ENCODE measurements at places on chromosomes 3 and 15.

- no peak for DNase-seq
These were observed 93.9 kb downstream of the SEMA6D start for GRCh38 chr15:47811172-47811571.

- no peak for DNase-seq
These were observed 308.6 kb upstream of the WNT5A start for GRCh38 chr3:55795746-55796145.

DNA sequence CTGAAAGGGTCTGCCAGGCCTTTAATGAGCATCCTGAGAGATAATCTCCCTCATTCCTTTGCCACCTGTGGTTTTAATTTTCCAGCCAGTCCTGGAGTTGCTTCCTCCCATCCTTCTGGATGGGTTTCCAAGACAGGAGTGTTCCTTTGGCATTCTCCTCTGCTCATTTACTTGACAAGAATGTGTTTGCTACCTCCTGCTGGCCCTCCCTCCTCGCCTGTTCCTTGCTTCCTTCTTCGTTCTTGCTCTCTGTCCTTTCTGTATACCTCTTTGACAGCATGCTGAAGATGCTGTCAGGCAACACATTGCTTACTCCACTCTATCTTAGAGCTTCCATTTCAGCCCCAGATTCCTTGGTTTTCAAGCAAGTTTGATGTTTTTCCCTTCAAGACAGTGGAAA lies 46.0 kb downstream of the ERC2 start:
- DNase-seq = no peak

GRCh38 chr3:32337505-32337904 lies 54.1 kb upstream of the CMTM7 start:
- no peak for DNase-seq

DNA sequence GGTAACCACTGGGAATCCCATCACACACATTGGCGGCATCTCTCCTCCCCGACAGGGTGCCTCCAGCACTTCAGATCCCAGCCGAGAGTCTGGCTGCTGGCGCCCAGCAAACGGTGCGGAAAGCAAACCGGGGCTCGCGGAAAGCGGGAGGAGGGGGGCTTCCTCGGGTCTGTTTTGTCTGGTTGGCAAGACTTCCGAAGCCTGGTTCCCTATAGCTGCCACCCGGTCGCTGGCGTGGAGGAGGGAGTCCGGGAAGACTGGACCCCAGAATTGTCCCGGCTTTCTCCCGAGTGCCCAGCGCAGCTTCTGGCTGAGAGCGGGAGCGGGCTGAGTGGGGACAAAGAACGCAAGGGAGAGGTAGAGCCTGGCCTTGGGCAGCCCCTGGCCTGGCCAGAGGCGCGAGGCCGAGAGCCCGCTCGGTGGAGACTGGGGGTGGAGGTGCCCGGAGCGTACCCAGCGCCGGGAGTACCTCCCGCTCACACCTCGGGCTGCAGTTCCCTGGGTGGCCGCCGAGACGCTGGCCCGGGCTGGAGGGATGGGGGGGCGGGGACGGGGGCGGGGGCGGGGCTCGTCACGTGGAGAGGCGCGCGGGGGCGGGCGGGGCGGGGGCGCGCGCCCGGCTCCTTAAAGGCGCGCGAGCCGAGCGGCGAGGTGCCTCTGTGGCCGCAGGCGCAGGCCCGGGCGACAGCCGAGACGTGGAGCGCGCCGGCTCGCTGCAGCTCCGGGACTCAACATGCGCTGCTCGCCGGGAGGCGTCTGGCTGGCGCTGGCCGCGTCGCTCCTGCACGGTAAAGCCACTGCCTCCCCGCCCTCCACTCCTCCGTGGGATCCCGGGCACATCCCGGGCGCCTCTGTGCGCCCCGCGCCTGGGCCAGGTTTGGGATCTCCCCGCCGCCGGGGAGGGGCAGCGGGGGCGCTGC lies at the start of gene CHRNA7:
CHRNA7 (plus strand) TSS at position 654 of the 920 bp plus-strand sequence; CDS start at position 734, 80 bp downstream.
- no peak for DNase-seq

- no peak for DNase-seq
These were observed 5.4 kb downstream of the NDUFB4 start for GRCh38 chr3:120601554-120601953.

- DNase-seq = no peak
These were observed 104.3 kb upstream of the ABHD17C start for GRCh38 chr15:80590761-80591355.

DNA sequence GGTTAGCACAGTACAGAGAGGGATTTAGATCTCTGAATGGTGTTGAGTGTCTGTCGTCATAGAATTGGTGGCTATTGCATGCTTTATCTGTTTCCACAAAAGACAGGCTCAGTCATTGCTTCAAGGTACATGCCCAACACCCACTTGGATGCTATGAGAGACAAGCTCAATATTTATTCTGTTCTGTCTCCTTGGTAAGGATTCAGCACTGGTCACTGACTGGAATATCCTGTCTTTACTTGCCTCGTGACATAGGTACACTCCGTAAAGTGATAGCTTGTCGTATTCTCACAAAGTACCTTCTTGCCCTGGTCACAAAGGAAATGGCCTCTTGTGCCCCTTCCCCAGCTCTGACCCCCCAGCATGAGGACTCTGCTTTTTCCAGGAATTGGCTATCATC lies 72.8 kb upstream of the CTNNB1 start:
- DNase-seq = no peak

DNA sequence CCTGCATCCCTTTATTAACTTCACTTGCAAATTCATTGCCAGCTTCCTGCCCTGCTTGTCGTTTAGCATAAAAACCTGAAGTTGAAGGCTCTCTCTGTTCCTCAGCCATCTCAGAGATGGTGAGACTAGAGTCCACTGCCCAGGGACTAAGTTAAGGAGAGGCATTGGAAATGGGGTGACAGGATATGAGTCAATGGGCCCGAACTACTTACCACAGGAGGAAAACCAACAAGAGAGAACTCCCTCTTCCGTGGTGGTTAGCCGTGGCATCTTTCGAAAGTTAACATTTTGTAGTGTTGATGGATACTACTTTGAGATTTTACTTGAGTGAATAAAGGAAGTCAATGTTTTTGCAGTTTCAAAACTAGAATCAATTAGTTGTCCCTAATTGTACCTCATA lies 65.3 kb downstream of the LRTM1 start:
- no peak for DNase-seq

All from thoracic aorta (tissue), 2 donors.